ENCODE measurements at places on chromosomes 5 and 9.
A peak's percentile ranks its signal among the peaks of the same experiment; 100 is the strongest.

DNA sequence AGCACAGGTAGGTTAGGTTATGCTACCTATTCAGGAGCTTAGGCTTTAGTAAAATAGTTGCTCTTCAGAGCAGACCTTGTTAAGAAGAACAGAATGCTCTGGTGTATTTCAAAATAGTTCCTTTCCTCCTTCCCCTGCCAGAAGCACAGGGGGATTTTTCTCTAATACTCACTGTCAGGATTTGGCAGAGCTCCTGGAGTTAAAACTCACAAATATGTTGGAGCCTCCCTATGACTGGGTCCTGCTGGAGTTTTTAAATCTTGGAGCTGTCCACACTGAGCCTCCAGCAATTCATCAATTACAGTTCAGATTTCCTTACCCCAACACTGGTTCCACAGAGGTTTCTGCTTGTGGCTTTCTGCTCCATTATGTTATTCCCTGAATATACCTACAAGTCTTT is 1233.8 kb upstream of the WWC1 start:
- no peaks in the 10 kb centered on the region for H3K36me3 ChIP-seq
- H3K27ac ChIP-seq, result no peak overlapping the region
- no peaks in the 10 kb centered on the region for H3K4me1 ChIP-seq

- H3K4me1 ChIP-seq, result no peaks in the 10 kb centered on the region
- H3K27ac ChIP-seq, result no peak overlapping the region
- H3K36me3 ChIP-seq, result no peaks in the 10 kb centered on the region
- no peak overlapping the region for H3K4me3 ChIP-seq
Observed at GRCh38 chr9:18896531-18897179, 136.4 kb downstream of the SAXO1 start.

- no peaks in the 10 kb centered on the region for H3K36me3 ChIP-seq
- H3K4me1 ChIP-seq, result no peaks in the 10 kb centered on the region
- H3K4me3 ChIP-seq, result no peak overlapping the region
- H3K27me3 ChIP-seq, result no peaks in the 10 kb centered on the region
- no peak for DNase-seq
- H3K27ac ChIP-seq, result no peak overlapping the region
Observed at GRCh38 chr9:31585158-31585557, 799.3 kb upstream of the ACO1 start.

DNA sequence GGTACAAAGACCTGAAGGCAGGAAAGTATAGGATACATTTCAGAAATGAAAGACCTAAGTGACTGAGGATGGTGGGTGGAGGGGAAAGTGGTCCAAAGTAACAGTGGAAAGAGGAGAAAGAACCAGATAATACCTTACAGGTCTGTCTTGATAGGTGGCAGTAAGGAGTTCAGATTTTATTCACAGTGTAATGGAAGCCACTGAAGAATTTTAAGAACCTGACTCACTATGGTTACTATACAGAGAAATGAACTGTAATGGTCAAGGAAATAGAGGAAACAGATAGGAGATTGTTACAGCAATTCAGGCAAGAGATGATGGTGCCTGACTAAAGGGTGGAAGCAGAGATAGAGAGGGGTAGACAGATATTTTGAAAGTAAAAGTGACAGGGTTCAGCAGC is 46.5 kb downstream of the EPB41L4A start:
- no peak for DNase-seq
- H3K4me1 ChIP-seq, result no peaks in the 10 kb centered on the region
- H3K27me3 ChIP-seq, result no peaks in the 10 kb centered on the region
- no peak overlapping the region for H3K4me3 ChIP-seq
- no peak overlapping the region for H3K27ac ChIP-seq

GRCh38 chr5:171162165-171162564 is 146.9 kb upstream of the TLX3 start:
- H3K27ac ChIP-seq, result no peak overlapping the region
- no peaks in the 10 kb centered on the region for H3K4me1 ChIP-seq
- DNase-seq, result no peak
- H3K36me3 ChIP-seq, result no peaks in the 10 kb centered on the region
- H3K4me3 ChIP-seq, result no peak overlapping the region

DNA sequence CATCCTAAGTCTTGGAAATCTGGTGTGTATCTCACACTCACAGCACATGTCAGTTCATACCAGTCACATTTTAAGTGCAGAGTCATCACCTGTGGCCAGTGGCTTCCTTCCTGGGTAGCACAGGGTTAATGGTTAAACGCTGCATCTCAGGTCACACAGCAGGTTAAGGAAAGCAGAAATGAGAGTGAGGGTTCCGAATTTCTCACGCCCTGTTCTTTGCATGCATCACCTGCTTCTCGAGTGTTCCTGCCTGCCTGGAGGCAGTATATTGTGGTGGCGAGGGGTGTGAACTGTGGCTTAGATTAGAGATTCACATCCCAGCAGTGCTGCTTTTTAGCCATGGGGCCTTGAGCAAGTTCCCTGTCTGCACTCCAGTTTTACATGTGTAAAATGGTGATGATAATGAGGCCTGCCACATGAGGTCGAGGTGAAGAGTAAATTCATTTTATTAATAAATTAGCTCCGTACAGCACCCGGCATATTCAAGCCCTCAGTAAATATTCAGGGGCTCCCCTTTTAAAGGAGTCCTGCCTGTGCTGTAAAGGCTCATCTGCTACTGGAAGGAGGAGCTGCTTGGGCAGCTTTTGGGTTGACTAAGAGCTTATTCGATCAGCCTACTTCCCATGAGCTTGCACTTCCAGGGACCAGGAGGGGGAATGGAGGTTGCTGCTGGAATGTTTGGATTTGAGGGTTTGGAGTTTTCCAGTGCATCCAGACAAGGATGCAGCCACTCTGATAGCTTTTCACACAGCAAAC is 61.1 kb upstream of the SAP30L start:
- H3K27ac ChIP-seq, result no peak overlapping the region
- no peaks in the 10 kb centered on the region for H3K4me1 ChIP-seq
- no peaks in the 10 kb centered on the region for H3K36me3 ChIP-seq
- no peak overlapping the region for H3K4me3 ChIP-seq

GRCh38 chr5:56845277-56845676 is 29.9 kb downstream of the MAP3K1 start:
- DNase-seq, result no peak
- H3K4me3 ChIP-seq, result no peak overlapping the region
- H3K27ac ChIP-seq, result no peak overlapping the region
- no peaks in the 10 kb centered on the region for H3K4me1 ChIP-seq

GRCh38 chr5:145922059-145922458 is 14.3 kb upstream of the SH3RF2 start:
- no peak for DNase-seq
- no peaks in the 10 kb centered on the region for H3K36me3 ChIP-seq
- H3K27me3 ChIP-seq, result no peaks in the 10 kb centered on the region
- H3K27ac ChIP-seq, result peak overlapping the region; percentile 94
- H3K4me3 ChIP-seq, result no peak overlapping the region

GRCh38 chr9:69276775-69277174 is 48.2 kb upstream of the ENTREP1 start:
- no peak overlapping the region for H3K27ac ChIP-seq
- DNase-seq, result no peak
- H3K4me1 ChIP-seq, result no peaks in the 10 kb centered on the region
- no peaks in the 10 kb centered on the region for H3K27me3 ChIP-seq

DNA sequence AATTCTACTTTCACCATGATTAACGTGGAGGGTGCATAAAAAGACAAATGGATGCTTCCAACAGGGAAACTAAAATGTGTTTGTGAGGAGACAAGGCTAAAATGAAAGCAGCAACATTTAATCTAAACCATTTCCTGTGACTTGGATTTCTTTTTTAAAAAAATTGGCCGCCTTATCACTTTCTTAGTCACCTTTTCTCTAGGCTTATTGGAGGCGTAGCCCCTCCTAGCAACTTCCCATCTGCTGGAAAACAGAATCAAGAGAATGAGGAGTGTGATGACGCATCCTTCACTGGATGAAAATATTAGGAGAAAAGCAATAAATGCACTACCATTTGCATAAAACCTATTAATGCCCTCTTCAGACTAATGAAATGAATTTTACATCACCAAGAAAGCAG is 791 bp upstream of the GPR150 start:
- peak overlapping the region; percentile 86 for H3K27ac ChIP-seq
- no peaks in the 10 kb centered on the region for H3K27me3 ChIP-seq
- H3K4me1 ChIP-seq, result peaks cover 10% of the 10 kb centered on the region
- DNase-seq, result no peak
- H3K4me3 ChIP-seq, result no peak overlapping the region

- H3K27me3 ChIP-seq, result no peaks in the 10 kb centered on the region
- no peak overlapping the region for H3K4me3 ChIP-seq
- no peaks in the 10 kb centered on the region for H3K4me1 ChIP-seq
- H3K36me3 ChIP-seq, result no peaks in the 10 kb centered on the region
Observed at GRCh38 chr9:108136656-108137055, 647.1 kb upstream of the KLF4 start.

DNA sequence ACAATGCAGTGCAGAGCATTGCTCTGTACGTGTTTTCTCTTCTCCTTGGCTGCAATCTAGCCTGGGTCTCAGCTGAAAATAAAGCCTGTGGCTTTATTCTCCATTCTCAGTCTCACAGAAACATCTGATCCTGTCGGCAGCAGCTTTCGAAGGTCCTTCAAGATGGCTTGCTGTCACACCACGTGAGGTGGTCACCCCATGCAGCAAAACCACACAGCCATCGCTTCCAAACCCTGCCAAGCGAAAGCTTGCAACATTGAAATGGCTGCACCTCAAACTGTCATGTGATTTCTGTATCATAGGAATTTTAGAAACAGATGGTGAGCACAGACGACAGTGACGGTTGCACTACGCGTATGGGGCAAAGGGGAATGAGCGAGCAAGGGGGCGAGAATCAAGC is 98.5 kb upstream of the SMARCA2 start:
- no peak overlapping the region for H3K27ac ChIP-seq
- H3K4me3 ChIP-seq, result no peak overlapping the region
- H3K4me1 ChIP-seq, result no peaks in the 10 kb centered on the region
- H3K27me3 ChIP-seq, result no peaks in the 10 kb centered on the region
- H3K36me3 ChIP-seq, result no peaks in the 10 kb centered on the region

GRCh38 chr9:137797206-137798120 is 80.1 kb upstream of the CACNA1B start:
- H3K4me3 ChIP-seq, result no peak overlapping the region
- no peaks in the 10 kb centered on the region for H3K27me3 ChIP-seq
- no peaks in the 10 kb centered on the region for H3K4me1 ChIP-seq
- no peaks in the 10 kb centered on the region for H3K36me3 ChIP-seq
- DNase-seq, result no peak
- no peak overlapping the region for H3K27ac ChIP-seq

- no peak for DNase-seq
- no peak overlapping the region for H3K4me3 ChIP-seq
- H3K4me1 ChIP-seq, result no peaks in the 10 kb centered on the region
- H3K27ac ChIP-seq, result no peak overlapping the region
- H3K27me3 ChIP-seq, result peaks cover 19% of the 10 kb centered on the region
- no peaks in the 10 kb centered on the region for H3K36me3 ChIP-seq
Observed at GRCh38 chr5:54870271-54870670, 115.1 kb downstream of the ESM1 start.

DNA sequence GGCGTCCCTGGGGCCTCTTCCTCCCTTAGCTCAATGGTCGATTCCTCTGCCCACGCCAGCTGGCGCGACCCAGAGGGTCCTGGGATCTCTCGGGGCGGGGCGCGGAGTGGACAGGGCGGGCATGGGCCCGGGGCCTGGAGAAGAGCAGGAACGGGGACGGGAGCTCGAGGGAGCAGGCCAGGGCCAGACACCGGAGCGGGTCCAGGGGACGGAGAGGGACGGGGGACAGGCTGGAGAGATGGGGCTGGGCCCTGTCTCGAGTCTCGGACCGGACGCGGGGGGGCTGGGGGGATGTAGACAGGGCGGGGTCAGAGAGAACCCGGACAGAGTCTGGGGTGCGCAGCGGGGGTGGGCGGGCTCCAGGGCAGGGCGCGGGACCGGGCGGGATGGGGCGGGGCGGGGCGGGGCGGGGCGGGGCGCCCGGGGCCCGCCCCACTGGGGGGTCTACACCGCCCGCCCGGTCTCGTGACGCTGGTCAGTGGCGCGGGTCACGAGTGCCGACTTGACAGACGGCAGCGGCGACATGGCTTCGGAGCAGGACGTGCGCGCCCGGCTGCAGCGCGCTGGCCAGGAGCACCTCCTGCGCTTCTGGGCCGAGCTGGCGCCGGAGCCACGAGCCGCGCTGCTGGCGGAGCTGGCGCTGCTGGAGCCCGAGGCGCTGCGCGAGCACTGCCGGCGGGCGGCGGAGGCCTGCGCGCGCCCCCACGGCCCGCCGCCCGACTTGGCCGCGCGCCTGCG is at the start of gene UAP1L1:
UAP1L1 (plus strand) TSS at position 508 of the 738 bp plus-strand sequence; CDS start at position 524, 16 bp downstream.
- 0 out of 2 replicates have a peak, but pooled peaks cover 2% of the 10 kb centered on the region for H3K4me1 ChIP-seq
- no peaks in the 10 kb centered on the region for H3K27me3 ChIP-seq
- peak within 1 kb of the TSS; percentile 54 for H3K4me3 ChIP-seq

DNA sequence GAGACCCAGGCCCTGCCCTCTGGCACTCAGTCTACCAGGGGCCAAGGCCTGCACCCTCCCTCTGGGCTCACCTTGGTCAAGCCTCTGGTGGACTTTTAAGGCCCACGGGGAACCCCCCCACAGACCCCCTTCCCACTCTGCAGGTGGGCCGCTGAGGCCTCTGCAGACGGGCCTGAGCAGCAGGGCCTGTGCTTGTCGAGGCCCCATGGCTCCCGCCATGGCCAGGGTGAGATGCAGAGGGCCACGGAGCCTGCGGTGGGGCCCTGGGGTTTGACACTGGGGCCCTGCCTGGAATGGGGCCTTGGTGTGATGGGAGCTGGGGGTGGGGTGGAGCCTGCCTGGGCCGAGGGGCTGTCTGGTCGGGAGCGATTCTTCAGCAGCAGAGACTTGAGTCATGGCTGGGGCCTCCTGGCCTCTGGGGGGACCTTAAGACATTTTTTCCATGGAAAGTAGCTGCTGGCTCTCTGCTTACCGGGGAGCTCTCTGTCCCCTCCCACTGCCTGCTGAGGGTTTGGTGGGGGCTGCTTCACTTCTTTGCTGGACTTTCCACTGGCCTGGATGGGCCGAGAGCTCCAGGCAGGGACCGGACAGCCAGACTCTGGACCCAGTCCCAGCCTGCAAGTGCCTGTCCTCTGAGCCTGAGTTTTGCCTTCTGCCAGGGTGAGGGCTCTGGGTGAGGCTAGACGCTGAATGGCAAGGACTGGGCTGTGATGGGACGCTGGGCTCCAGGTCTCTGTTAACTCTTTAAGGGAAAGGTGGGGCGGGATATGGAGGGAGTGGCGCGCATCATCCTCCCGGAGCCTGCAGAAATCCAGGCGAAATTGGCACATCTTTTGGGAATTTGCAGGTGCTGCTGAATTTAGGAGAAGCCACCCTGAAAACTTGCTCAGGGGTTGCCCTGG is 132.2 kb downstream of the RXRA start:
- H3K4me1 ChIP-seq, result no peaks in the 10 kb centered on the region
- DNase-seq, result no peak
- no peak overlapping the region for H3K27ac ChIP-seq
- H3K36me3 ChIP-seq, result no peaks in the 10 kb centered on the region

GRCh38 chr9:96417051-96417586 is 1.1 kb downstream of the ZNF367 start:
- peak overlapping the region; percentile 89 for H3K27ac ChIP-seq
- H3K36me3 ChIP-seq, result no peaks in the 10 kb centered on the region
- H3K4me1 ChIP-seq, result peaks cover 28% of the 10 kb centered on the region
- no peaks in the 10 kb centered on the region for H3K27me3 ChIP-seq

GRCh38 chr9:17322882-17323864 is 188.3 kb downstream of the CNTLN start:
- no peak for DNase-seq
- no peaks in the 10 kb centered on the region for H3K27me3 ChIP-seq
- no peak overlapping the region for H3K27ac ChIP-seq

GRCh38 chr5:14890846-14891245 is 19.3 kb upstream of the ANKH start:
- H3K27ac ChIP-seq, result no peak overlapping the region
- H3K4me1 ChIP-seq, result no peaks in the 10 kb centered on the region
- H3K27me3 ChIP-seq, result no peaks in the 10 kb centered on the region
- no peak for DNase-seq
- no peak overlapping the region for H3K4me3 ChIP-seq
- no peaks in the 10 kb centered on the region for H3K36me3 ChIP-seq
